ENCODE measurements at places on chromosomes 6 and 20.

DNA sequence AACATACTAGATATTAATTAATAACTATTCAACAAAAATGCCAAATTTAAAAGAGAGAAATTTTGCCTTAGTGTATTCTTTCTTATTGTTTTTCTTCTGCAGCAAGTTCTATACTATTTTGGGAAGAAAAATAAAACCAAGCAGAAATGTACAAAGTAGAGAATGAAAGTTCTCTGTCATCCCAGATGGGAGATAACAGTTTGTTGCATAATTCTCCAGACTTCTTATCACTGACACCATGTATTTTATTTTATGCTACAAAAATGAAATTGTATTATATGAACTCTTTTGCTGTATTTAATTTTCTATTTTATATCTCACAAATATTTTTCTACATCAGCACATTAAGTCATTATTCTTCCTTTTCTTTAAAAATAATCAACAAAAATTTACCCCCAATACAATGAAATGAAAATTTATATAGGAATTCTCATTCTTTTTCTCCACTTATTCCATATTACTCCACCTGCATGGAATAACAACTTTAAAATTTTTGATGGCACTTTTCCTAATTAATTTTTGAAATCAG lies 18.2 kb downstream of the TMEM244 start:
- DNase-seq, result no peak

DNA sequence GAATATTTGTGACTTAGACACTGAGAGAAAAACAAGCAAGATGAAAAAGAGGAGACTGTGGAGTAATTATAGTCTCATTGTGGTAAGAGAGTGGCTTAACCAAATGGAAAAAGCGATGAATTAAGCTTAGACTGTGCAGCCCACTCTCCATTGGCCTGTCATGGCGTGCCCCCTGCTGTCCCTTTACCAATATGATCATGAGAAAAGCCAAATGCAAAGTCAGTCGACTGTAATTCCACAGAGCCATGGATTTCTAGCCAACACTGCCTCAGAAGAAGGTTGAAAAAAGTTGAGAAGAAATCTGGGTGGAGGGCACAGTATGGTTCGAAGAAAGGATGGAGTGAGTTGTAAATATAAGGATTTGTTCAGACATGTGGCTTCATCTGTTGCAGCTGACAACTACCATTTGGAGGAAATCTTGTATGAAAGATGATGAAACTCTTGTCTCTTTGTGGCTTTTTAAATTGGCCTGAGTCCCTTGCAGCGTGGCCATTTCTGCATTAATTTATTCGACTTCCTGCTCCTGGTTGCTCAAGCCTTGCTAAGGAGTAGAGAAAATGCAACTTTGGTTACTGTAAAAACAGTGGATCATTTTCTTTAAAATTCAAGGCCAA lies 251.4 kb downstream of the DOK5 start:
- DNase-seq, result no peak

DNA sequence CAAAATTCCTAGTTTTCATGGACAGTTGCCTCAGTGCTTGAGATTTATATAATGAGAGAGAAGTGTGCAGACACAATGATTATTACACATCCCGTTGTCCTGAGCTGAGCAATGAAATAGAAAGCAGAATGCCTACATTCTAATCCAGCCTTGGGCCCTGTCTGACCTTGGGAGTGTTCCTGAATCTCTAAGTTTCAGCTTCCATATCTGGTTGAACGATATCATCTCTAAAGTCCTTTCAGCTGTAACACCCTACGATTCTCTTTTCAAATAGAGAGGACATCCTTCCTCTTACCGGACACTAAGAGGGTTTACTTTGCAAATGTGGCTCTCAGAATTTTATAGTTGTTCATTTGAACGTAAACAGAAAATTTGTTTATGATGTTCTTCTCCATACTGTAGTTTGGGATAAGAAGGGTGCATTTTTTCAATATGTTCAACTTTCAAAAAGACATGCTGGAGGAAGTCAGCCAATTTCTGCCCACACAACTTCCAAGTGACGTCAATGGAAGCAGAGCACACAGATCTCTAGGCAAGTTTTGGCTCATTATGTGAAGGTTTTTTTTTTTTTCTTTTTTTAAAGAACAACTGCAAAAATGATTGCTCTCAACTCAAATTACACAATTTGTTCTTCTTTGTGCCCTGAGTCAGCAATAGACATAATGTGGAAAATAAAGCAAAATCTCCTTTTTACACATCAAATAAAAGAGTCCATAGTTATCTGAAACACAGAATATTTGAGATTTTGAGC lies 50.4 kb downstream of the PDE7B start:
- DNase-seq, result no peak

- DNase-seq, result no peak
Observed at GRCh38 chr6:44117397-44118128, 9.7 kb downstream of the MRPL14 start.

- no peak for DNase-seq
Observed at GRCh38 chr20:1310071-1310470, 18.9 kb downstream of the SDCBP2 start.

DNA sequence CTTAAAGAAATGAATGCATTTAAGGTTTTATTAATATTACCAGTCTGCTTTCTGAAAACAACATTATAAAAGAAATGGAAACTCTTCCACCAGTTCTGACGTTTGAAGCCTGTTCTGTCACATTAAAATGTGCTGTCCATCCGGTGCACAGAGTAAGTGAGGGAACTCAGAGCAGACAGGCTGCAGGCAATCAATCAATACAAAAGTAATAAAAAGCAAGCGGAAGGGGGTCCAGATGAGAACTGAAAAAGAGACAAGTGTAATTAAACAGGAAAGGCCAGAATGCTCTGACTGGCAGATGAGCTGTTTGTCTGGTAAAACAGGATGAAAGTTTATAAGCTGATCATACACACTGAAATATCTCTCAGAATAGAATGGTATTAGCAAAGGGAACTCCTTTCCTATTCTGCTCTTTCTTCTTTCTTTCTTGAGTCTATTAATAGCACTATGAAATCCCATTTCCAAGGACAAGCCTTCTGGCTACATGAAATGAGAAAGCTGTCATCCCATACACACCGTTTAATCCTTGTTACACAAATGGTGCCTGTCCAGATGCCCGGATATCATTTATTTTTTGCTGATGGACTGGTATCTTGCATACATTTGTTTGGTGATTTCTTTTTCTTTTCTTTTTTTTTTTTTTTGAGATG lies 94.3 kb downstream of the RAMACL start:
- DNase-seq, result no peak

GRCh38 chr6:117733341-117733740 lies 58.1 kb downstream of the NUS1 start:
- no peak for DNase-seq

DNA sequence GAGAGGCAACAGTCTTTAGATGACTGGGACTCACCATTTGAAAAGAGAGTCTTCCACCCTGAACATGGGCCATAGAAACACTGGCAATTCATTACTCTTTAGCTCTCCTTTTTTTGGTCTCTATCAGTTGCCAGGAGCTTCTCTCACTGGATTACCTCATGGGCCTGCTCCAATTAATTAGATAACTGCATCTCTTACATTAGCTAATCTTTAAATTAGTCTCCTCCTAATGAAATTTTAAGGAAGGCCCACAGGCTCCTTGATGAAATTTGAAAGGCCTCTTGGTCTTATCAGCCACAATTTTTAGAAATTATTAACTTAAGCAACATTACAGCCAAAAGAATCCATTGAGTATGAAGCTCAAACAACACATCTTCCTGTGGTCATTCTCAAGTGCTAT lies 184.4 kb downstream of the UNC5CL start:
- no peak for DNase-seq

- no peak for DNase-seq
Observed at GRCh38 chr6:50716899-50717509, 3.7 kb downstream of the TFAP2D start.

GRCh38 chr6:30520522-30520921 lies 31.2 kb downstream of the HLA-E start:
- DNase-seq, result no peak

DNA sequence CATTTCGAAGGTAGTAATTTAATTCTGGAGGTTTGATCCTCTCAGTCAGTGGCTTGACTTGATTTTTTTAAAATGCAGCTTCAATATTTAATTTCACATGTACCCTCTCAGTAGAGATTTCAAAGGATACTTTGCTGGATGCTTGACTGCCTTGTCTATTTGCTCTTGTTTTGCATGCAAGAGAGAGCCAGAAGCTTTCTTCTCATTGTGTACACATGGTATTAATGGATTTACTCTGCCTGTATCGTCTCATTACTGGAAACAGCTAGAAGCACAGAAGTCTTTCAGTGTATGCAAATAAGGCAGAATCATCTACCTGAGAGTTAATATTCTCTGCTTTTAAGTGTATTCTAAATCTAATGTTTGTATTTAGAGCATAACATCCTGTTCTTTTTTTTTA lies 84.3 kb upstream of the FOXO3 start:
- DNase-seq, result no peak

- DNase-seq, result no peak
Observed at GRCh38 chr6:50925548-50925947, 106.9 kb downstream of the TFAP2B start.

DNA sequence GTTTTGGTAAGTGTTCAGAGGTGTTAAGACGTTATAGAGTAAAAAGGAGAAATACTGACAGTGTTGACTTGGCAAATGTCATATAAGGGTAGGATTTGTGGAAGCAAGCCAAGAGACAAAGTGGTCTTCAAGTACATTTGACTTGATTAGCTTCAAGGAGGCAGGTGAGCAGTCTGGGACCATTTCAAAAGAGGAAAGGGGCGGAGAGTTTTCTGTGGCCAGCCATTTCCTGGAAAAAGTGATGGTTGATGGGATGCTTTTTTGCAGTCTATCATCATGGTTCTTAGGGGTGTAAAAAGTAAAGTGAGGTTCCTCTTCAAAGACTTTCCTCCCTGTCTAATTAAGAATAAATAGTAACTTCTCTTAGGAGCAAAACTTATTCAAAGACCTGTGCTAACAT lies 28.7 kb downstream of the FKBP1A start:
- DNase-seq, result no peak

DNA sequence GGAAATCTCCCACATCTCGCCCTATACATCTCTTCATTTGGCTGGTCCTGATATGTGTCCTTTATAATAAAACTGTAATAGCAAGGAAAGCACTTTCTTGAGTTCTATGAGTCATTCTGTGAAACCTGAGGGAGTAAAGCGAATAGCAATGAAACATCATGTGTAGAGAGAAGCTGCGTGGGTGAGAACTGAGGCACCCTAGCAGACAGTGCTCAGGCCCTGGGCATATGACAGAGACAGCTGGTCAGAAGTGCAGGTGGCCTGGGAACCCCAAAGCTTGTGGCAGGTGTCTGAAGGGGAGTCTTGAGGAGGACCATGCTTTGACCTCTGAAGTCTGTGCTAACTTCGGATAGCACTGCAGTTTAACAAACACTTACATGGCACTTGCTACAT lies 1.3 kb upstream of the BLOC1S5 start:
- DNase-seq, result no peak
